ENCODE measurements at places on chromosomes 6 and 20.

DNA sequence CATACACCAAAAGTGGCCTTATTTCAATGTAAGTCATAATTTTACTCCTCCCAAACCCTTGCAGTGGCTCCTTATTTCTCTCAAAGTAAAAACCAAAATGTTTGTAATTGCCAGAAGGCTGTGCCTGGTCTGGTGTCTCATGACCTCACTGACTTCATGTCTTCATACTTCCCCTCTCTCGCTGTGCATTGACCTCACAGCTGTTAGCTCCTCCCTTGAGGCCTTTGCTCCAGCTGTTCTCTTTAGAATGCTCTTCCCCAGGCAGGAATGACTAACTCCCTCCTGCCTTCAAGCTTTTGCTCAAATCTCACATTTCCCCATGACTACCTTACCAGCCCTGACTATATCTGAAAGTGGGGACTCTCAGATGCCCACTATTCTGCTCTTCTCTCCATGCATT lies 83.3 kb downstream of the MTFR2 start:
- DNase-seq: no peak

- DNase-seq: peak; percentile 56
Measured at GRCh38 chr20:7912551-7912950, 27.7 kb downstream of the HAO1 start.

- peak; percentile 28 for DNase-seq
Measured at GRCh38 chr6:90350689-90351554, 54.3 kb upstream of the BACH2 start.

DNA sequence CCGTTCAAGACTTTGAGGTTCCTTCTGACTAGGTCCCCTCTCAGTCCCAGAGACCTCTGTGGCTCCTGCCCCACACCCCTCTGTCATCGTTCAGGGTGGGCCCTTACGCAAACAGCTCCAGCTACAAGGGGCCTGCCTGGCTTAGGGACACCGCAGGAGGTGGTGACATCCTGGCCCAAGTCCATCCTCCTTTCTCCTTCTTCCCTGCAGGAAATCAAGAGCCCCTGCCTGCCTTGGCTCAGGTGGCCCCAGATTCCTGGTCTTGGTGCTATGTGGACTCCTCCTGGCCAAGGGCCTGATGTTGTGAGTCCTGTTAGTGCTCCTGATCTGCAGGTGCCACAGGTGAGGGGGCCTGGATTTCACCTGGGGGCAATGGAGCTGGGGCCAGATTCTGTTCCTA lies 8.1 kb downstream of the TREML4 start:
- no peak for DNase-seq

- DNase-seq: no peak
Measured at GRCh38 chr20:19185083-19185482, 27.4 kb upstream of the SLC24A3 start.

GRCh38 chr20:40769677-40770285 lies 80.7 kb upstream of the MAFB start:
- DNase-seq: no peak

GRCh38 chr6:29368765-29369164 lies at the start of gene OR5V1:
Gene OR5V1, minus strand, starts transcription at chr6:29368865. Its CDS starts 12,670 bp downstream, at chr6:29356195.
- no peak for DNase-seq

DNA sequence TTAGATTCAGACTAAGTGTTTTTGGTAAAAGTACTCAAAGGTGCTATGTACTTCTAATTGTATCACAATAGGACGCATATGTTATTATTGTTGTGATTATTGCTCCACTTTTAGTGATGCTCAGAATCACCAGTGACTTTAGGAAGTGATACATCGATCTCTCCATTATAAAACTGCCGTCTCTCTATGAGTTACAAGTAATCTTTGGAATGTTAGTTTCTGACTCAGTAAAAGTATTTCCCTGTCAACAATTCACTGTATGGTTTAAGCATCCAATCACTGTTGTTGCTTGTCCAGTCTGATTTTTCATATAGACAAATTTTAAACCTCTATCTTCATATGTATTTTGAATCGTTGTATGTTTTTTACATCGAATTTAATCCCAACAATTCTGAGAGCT lies 9.4 kb downstream of the DCBLD1 start:
- no peak for DNase-seq

GRCh38 chr6:124073021-124073420 lies 269.4 kb downstream of the NKAIN2 start:
- DNase-seq: no peak

DNA sequence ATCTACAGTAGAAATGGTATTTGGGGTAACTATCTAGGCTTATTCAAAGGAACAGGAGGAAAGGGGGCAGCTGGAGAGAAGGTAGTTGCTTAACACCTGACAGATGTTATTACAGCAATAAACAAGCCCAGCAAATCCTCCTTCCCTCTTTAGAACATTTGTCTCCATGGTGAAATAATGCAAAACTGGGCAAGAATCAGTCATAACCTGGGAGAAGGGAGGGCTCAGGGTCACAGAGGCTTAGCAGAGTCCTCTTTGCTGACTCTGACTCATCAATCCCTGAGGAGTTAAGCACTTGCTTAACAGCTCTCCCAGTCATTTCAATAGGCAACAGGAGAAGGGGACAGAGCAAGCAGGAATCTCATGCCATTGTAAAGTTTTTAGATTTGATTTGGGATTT lies 230.3 kb downstream of the IBTK start:
- peak; percentile 88 for DNase-seq

DNA sequence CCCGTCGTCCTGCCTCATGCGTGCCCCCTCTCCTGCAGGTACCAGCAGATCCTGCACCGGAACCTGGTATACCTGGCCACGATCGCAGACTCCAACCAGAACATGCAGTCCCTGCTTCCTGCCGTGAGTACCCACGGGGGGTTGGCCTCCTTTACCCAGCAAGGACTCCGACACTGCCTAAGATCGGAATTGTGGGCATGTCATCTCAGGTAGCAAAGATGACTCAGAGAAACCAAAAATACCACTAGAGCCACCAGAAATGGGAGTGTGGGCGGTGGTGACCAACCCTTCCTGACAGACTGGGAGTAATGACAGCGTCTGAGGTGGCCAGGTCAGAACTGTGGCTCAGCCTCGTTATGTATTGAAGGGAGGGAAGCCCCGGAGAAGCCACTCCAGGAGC lies 16.3 kb downstream of the SS18L1 start:
- peak; percentile 25 for DNase-seq

DNA sequence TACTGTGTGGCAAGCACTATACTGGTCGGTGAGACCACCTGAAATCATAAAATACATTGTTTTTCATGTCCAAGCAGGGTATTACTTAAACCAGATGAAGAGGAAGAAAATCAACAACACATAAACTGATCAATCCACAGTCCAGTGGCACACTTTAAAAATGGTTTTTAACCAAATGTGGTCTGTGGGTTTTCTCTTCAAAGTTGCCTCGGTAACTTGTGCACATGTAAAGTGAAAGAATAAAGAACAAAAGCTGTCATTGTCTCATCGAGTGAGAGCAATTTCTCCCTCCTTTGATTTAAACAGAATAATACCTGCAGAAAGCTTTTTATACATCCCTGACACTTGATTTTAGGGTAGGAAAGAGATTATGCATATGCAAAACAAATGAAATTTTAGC lies 3.7 kb downstream of the FLRT3 start:
- DNase-seq: peak; percentile 34

GRCh38 chr6:3749067-3749841 lies 2.3 kb downstream of the PXDC1 start:
- DNase-seq: no peak

GRCh38 chr6:42100029-42100901 lies 42.2 kb downstream of the C6orf132 start:
- peak; percentile 86 for DNase-seq

GRCh38 chr6:158018851-158019361 lies 37.2 kb downstream of the SYNJ2 start:
- peak; percentile 22 for DNase-seq

GRCh38 chr20:34538671-34539123 lies 19.8 kb upstream of the MAP1LC3A start:
- no peak for DNase-seq

- no peak for DNase-seq
Measured at GRCh38 chr6:161327360-161327953, 53.6 kb upstream of the AGPAT4 start.

DNA sequence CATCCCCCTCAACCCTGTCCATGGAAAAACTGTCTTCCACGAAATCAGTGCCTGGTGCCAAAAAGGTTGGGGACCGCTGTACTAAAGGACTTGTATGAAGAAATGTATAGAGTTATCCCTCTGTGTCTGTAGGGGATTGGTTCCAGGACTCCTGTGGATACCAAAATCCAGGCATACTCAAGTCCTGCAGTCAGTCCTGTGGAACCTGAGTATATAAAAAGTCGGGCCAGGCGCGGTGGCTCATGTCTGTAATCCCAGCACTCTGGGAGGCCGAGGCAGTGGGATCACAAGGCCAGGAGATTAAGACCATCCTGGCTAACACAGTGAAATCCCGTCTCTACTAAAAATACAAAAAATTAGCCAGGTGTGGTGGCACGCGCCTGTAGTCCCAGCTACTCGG lies 42.0 kb downstream of the LCA5 start:
- no peak for DNase-seq
